Glomerular endothelial cell (primary cell): ENCODE measurements at places on chromosomes 13 and 19. TPM values are rescaled to one million over a fixed set of nuclear protein-coding genes. Genes with fewer than 3 reads are reported as not detected.

Gene PDE4C
- total RNA-seq: 0.58 TPM in 1 of 2 replicates, not detected in the other

Gene CD22
- total RNA-seq: 0.29 and 1.8 TPM in 2 replicates

DNA sequence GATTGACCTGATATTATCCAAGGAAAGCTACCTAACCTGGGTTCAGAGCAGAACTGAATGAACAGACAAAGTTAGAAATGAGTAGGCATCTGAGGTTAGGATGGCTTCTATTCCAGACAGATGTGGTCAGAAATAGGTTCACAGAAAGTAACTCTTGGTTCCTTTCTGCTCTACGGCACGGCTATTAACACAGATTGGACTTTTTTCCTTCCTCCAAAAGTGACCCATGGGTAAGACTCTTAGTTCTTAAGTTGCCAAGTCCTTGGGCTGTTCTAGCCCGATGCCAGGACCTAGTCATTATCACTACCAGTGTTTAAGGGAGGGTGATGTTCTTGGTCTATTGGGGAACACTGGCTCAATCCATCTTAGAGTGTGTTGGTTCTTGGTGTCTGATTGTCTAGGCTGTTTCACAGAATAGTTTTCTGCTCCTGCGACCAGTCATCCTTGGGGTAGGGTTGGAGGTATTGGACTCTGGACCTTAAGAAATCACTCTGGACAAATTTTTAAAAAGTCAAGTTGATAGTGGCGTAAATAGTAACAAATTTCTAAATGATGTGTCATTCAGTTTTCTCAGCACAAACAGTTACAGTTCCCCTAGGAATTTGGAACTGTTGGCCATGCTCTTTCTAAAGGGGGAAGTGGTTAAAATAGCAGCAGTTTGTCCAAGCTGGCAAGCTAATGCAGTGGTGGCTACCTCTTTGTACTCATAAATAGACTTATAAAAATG lies 60.1 kb upstream of the MYCBP2 start:
- DNase-seq: no peak

Gene SOX1
- total RNA-seq: not detected in 2 replicates

DNA sequence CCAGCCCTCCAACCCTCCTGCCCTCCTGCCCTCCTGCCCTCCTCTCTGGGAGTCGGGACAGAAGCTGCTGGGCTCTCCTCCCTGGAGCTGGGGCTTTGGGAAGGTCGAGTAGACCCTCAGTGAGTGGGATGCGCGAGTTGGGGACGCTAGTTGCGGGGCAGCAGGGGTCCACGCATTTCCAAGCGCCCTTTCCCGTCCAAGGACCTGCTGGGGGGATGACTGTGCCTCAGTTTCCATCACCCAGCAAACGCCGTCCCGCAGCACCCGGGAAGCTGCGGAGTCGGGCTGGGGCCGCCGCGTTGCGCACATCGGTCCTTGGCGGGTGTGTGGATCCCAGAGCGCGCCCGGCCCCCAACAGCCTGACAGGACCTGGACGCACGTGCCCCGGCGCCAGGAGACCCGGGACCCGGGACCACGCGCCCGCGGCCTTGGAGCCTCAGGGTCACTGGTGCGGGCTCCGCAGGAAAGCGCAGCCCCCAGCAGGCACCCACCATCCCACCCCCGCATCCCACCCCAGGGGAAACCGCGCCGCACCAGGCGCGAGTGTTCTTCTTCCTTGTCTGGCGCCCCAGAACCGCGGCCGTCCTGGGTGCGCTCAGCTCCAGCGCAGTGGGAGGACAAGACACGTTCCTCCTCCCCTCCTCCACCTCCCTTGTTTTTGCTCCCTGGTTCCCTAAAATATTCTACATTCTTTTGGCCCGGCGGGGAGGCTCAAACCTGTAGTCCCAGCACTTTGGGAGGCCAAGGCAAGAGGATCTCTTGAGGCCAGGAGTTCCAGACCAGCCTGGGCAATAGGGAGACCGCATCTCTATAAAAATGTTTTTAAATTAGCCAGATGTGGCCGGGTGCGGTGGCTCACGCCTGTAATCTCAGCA lies 9.2 kb downstream of the ONECUT3 start:
- no peak for DNase-seq

DNA sequence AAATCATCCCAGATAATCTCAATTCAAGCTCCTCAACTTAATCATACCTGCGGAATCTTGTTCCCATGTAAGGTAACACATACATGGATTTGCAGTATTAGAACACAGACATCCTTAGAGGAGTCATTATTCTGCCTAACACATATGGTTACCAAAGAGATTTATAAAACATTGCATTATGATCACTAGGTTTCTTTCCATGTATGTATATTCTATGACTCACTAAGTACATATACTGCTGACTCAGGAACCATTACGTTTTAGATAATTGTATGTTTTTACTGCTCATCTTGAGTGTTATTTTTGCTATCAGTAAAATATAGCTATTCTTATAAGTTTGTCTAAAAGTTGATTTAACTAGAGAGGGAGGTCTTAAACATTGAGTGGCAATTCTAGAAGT lies 182.9 kb downstream of the SLITRK6 start:
- DNase-seq: no peak

Gene SIGLECL1
- not detected in 2 replicates for total RNA-seq

DNA sequence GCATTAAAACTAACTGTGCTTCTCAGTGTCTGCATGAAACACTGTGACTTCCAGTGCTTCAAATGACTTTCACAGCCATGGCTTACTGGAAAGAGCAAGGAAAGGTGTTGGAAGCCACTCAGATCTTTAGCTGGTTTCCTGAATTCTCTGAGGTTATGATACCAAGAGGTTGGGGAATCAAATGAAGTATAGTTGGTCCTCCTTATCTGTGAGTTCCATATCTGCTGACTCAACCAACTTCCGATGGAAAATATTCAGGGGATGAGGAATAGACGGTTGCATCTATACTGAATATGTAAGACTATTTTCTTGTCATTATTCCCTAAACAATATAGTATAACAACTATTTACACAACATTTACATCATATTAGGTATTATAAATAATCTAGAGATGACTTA lies 32.4 kb downstream of the EPSTI1 start:
- no peak for DNase-seq

GRCh38 chr19:7460562-7460966 lies 28.3 kb downstream of the PEX11G start:
- no peak for DNase-seq

DNA sequence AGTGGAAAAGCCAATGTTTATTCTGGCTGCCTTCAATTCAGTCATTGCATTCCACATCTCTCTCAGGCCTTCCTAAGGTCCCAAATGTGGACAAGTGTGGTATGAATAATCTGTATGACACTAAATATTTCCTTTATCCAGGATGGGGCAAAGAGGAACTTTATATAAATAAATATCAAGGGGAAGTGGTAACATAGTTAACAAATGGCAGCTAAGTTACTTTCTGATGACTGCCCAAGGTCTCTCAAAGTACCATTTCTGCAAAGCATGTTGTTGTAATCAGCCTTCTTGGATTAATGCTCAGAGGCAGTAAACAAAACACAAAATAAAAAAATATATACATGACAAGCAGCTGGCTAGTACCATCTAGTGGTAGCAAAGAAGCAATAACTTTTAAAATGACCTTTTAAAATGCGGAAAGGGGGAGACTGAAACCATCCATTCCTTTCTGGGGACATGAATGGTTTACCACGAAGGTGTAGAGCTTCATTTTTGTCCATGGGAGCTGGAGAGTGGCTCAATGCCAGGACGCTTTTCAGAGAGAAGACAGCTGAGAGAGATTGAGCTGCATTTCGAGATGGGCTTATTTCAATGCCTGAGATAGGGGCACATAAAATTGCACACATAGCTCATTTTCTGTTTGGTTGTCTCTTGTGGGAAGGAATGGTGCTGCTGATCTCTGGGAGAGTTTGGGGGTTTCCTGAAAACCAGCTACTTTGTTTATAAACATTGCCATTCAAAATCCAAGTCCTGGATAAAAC lies 259.2 kb downstream of the RFC3 start:
- no peak for DNase-seq

DNA sequence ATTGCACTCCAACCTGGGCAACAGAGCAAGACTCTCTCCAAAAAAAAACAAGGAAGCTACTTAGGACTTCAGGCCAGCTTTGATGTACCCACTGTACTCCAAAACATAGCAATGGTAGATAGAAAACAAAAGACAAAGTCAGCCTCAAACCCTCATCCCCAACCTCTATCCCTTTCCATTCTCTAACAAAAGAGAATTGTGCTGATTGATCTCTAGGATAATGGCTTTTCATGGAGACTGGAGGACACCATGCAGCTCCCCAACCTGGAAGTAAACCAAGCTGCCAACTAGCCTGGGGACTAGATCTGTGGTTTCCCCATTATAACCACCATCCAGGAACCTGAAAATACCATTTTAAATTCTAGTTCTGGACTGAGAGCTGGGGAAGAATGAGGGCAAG lies 4.3 kb upstream of the ZDHHC20 start:
- no peak for DNase-seq

DNA sequence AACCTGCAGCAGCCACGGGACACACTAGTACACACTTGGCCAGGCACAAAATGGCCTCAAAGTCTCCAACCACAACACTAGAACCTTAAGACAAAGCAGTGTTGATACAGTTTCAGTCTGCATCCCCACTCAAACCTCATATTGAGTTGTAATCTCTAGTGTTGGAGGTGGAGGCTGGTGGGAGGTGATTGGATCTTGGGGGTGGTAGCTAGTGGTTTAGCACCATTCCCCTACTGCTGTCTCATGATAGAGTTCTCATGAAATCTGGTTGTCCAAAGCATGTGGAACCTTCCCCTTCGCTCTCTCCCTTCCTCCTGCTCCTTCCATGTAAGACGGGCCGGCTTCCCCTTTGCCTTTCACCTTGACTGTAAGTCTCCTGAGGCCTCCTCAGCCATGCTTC lies 638.7 kb downstream of the UQCRFS1 start:
- no peak for DNase-seq

Gene MAP4K1
- total RNA-seq: 0.39 TPM in 1 of 2 replicates, not detected in the other

GRCh38 chr19:4449022-4449638 lies 8.5 kb downstream of the UBXN6 start:
- no peak for DNase-seq

Gene ETFB
- total RNA-seq: 64.5 and 70.8 TPM in 2 replicates

- DNase-seq: no peak
Observed at GRCh38 chr19:37221136-37221535, 3.1 kb downstream of the ZNF383 start.

Gene CYP2A6
- total RNA-seq: not detected in 2 replicates

Gene AP1M2
- total RNA-seq: 1.4 and 3.0 TPM in 2 replicates

Gene ARMC6
- 40.0 and 41.1 TPM in 2 replicates for total RNA-seq

- peak; percentile 80 for DNase-seq
Observed at GRCh38 chr13:51154029-51154555, 43.0 kb upstream of the C13orf42 start.

DNA sequence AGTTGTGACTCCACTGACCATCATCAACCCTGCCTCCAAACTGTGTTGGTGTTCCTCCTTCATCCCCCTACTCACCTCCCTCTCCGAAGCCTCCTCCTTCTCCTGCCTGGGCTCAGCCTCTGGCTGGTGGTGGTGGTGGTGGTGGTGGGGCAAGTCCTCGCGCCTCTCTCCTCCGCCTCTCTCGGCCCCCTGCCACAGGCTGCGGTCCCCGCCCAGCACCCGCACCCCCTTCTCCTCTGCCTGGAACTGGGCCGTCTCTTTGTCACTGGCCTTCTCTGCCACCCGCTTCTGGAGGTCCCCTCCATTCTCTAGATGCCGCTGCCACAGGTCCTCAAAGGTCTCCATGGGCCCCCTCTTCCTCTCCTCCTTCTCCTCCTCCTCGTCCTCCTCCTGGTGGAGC lies 1.5 kb downstream of the CCER2 start:
- DNase-seq: no peak

Gene KLK8
- total RNA-seq: not detected in 2 replicates

Gene ZSCAN4
- not detected in 2 replicates for total RNA-seq

DNA sequence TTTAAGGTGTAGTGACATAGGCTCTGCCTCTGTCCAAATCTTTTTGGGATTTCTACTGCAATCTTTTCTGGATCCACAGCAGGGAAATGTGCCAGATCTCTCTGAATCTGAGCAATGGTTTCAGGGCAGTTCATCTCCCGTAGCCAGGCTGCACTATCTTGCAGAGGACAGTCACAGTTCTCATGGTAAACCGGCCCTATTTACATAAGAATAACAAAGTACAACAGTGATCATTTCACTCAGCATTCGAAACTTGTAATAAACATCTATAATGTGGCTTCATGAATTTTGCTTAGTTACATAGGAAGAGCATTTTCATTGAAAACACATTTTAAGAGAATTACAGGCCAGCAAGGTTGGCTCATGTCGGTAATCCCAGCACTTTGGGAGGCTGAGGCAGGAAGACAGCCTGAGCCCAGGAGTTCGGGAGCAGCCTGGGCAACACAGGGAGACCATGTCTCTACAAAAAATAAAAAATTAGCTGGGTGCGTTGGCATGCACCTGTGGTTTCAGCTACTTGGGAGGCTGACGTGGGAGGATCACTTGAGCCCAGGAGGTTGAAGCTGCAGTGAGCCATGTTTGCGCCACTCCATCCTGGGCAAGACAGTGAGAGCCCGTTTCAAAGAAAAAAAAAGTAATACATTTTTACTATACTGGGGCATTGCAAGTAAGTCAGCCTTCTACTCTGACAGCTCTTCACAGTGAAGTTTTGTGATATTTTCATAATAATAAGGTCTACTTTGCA lies 5.0 kb downstream of the POGLUT2 start:
- DNase-seq: no peak

- DNase-seq: no peak
Observed at GRCh38 chr19:3644351-3645066, 17.9 kb upstream of the CACTIN start.

DNA sequence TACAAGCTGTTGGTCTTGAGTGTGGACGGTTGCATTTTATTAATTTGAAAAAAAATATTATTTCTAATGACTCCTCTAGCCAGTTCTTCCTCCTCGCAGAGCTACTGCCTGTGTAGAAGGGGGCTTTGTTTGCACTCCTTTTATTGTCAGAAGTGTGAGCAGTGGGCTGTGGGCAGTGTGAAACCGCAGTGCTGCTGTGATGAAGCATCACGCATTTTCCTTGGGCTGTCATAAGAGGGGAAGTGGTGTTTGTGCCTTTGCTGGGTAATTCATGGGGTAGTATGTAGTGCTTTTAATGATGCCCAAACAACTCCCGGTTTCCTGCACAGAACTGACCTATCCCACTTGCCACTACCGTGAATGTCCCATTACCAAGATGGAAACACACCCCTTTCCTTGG lies 357.3 kb downstream of the ZNF536 start:
- DNase-seq: no peak

GRCh38 chr19:42076380-42076944 lies 496 bp downstream of the ZNF574 start:
- no peak for DNase-seq

Gene SSC5D
- 2.4 and 2.9 TPM in 2 replicates for total RNA-seq

Gene PSG11
- not detected in 2 replicates for total RNA-seq

- DNase-seq: no peak
Observed at GRCh38 chr13:99800951-99801350, 170.6 kb downstream of the ZIC5 start.

GRCh38 chr13:64371461-64371860 lies 2858.7 kb downstream of the PCDH9 start:
- DNase-seq: no peak

- DNase-seq: no peak
Observed at GRCh38 chr19:38208571-38208970, 15.5 kb downstream of the DPF1 start.

- DNase-seq: no peak
Observed at GRCh38 chr13:90070362-90070761, 1277.1 kb upstream of the MIR17HG start.

- DNase-seq: no peak
Observed at GRCh38 chr19:22783651-22784410, at the start of gene ZNF99. Gene ZNF99 (minus strand): TSS chr19:22784151. CDS start chr19:22784016, 135 bp downstream.
